Cortex of kidney (tissue), 1 donor: ENCODE measurements at places on chromosomes 7 and 10.

GRCh38 chr10:81963606-81964005 is 88.6 kb downstream of the NRG3 start:
- DNase-seq: no peak

DNA sequence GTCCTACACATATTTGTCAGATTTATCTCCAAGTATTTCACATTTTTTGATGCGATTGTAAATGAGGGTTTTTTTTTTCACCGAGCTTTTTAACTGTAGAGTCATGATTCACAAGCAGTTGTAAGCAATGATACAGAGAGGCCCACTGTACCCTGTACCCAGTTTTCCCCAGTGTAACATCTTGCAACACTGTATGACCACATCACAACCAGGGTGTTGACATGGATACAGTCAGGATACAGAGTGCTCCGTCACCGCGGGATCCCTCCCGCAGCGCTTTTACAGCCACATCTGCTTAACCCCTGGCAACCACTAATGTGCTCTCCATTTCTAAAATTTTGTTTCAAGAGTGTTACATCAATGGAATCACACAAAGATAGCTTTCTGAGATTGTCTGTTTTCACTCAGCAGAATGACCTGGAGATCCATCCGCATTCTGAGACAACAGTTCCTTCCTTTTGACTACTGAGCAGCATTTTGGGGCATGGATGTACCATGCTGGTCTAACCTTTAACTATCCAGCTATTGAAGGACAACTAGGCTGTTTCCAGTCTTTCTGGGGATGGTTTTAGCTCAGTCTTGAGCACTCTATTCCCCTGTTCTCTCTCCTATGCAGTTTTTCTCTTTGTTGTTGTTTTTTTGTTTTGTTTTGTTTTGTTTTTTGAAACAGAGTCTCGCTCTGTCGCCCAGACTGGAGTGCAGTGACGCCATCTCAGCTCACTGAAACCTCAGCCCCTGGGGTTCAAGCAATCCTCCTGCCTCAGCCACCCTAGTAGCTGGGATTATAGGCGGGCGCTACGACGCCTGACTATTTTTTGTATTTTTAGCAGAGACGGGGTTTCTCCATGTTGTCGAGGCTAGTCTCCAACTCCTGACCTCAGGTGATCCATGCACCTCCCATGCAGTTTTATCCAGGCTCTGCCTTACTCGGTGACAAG is 25.9 kb downstream of the GPRIN2 start:
- no peak for DNase-seq

- no peak for DNase-seq
These were observed 28.6 kb downstream of the JAZF1 start for GRCh38 chr7:28151965-28152364.

DNA sequence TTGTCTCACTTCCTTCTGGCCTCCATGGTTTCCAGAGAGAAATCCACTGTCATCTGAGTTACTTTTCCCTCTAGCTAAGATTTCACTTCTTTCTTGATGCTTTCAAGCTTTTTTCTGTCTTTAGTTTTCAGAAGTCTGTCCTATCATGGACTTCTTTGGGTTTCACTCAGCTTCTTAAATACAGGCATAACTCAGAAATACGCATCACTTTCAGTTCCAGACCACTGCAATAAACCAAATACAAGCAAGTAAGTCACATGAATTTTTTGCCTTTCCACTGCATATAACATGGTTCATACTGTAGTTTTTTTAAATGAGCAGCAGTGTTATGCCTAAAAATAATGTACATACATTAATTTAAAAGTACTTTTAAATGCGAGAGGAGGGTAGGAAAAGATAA is 48.7 kb downstream of the STK17A start:
- DNase-seq: no peak

GRCh38 chr7:26664735-26665416 is 199.5 kb downstream of the SKAP2 start:
- DNase-seq: no peak

DNA sequence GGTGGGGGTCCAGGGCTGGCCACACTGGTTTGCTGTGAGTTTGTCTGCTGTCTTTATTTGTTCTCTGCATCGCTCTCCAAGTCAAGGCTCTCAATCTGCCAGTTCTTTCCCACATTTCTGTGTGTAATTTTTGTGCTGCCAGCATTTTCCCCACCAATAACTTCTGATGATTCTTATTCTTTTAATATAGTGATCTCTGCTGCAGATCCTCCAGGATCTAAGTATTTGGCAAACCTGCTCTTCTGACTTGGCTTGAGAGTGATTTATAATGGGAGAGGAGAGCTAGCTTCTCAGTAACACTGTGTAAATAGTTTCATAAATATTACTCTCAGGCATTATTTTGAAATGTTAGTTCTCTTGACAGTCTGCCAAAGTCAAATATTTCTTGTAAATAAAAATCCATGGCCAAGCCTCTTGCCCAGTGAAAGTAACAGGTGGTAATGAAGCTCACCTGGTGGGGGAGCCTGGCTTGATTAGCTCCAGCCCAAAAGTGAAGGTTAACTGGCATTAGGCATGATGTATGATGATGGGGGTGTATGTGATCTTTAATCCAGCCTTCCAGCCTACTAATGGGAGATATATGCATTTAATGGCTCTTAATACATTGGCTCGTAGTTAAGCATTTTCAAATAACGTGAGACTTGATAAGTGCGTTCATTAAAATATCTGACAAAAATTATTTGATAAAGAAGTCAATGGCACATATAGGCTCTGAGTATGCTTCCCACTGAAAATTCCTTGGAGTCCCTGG is 1055.9 kb downstream of the KCNMA1 start:
- DNase-seq: no peak

DNA sequence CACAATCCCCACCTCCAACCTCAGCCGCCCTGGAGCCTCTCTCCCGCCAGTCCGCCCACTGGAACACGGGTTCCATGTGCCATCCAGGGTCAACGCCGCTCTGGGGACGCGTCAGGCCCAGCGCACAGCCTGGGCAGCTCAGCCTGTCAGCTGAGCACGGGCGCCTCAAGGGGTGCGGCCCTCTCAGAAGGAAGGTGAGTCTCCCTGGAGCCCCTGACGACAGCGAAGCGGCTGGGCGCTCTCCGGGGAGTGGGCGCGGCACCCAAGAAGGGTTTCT is 1.2 kb upstream of the SLC18A3 start:
- DNase-seq: no peak

GRCh38 chr10:5467207-5467535 is 32.2 kb downstream of the CALML5 start:
- DNase-seq: no peak

GRCh38 chr7:150734254-150734653 is 3.0 kb upstream of the GIMAP5 start:
- no peak for DNase-seq

GRCh38 chr10:78209970-78210369 is 176.3 kb downstream of the RPS24 start:
- DNase-seq: no peak

DNA sequence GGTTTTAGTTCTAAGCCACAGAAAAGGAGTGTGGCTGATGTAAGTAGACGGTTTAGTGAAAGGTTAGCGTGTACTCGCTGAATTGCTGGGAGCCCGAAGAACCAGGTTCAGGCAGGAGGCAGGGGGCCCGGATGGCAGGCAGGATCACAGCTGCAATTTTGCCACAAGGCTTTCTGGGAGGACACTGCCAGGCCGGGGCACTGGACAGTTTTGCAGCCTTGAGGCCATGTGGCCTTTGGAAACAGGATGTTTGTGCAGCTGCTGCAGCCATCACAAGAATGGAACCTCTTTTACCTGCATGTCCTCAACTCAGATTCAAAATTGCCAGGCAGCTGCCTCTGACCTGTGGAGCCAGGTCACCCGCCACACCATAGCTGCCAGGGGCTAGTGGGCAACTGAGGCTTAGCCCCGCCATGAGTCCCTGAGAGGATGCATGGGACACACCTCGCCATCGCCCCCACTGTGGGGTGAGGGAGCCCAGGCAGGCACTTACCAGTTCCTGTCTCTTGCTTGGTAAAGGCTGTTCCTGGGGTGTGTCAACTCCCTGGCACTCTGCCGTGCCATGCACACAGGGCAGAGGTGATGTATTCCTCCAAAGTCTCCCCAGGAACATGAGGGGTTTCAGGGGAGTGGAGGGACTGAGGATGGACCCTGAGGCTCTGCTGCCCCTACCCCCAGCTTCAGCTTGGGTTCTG is 188.6 kb downstream of the RPS24 start:
- no peak for DNase-seq

- DNase-seq: no peak
These were observed 873.9 kb upstream of the MBL2 start for GRCh38 chr10:53646525-53646924.

- no peak for DNase-seq
These were observed 306.2 kb downstream of the CCSER2 start for GRCh38 chr10:84634636-84635035.

GRCh38 chr7:136976504-136977251 is 108.2 kb downstream of the CHRM2 start:
- no peak for DNase-seq

DNA sequence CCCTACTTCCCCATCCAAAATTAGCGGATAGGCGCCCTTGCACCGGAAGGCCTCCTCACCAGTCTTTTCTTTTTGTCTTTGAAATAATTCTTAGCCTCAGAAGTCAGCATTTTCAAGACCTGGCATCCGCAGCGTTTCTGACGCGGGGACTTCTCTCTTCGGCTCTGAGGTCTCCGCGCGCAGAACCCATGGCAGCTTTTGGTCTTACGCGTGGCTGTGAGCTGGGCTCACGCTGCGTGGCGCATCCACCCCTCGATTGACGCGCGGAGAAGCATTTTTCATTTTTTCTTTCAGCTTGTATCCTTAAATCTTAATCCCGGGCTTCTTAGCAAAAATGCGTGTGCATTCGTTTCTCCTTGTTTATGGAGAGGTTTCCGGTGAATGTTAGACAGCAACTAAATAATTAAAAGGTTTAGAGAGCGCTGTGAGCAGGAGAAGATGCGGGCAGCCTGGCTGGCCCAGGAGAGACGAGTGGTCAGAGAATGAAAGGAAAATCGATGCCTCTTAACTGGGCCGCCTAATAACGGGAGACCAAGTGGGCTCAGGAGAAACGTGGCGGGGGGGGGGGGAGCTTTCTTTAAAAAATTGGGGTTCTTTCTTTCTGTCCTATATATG is 2.0 kb upstream of the GATA3 start:
- no peak for DNase-seq

GRCh38 chr7:158779061-158780000 is 50.0 kb downstream of the ESYT2 start:
- no peak for DNase-seq

GRCh38 chr10:58326967-58327381 is 7.8 kb upstream of the UBE2D1 start:
- no peak for DNase-seq

- no peak for DNase-seq
These were observed 642.9 kb downstream of the SDK1 start for GRCh38 chr7:3943779-3944520.

DNA sequence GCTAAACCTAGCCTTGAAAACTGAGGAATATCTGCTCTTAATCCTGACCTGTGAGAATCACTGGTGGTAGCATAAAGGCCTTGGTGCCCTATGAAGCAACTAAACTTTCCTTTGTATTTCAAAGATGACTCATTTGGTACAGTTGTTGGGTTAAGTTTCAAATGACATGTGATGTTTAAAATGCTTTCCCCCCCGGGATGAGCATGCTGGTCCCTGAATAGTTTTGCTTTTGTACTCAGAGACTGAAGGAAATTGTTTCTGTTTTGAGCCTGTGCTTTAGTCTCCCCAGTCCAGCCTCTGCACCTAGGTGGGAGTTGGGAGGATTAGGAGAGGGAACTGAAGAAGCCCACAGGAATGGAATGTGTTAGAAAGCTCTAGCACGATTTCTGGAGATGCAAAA is 258.9 kb upstream of the NPY start:
- DNase-seq: no peak

GRCh38 chr7:113715981-113716856 is 202.6 kb downstream of the PPP1R3A start:
- no peak for DNase-seq

DNA sequence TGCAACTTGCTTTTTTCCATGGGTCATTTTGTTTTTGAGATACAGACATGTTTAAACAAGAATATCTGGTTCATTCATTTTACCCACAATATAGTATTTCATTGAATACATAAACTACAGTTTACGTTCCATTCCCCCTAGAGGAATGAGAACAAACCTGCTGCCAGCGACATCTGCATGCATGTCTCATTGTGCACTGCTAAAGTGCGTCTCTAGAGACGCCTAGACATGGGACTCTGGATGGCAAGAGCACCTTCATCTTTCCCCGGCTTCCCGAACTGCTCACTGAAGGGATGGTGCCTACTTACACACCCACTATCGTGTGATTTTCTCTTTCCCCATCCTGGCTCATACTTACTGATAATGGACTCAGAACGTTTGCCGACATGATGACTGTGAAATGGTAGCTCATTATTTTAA is 1.2 kb upstream of the ZNF777 start:
- no peak for DNase-seq

DNA sequence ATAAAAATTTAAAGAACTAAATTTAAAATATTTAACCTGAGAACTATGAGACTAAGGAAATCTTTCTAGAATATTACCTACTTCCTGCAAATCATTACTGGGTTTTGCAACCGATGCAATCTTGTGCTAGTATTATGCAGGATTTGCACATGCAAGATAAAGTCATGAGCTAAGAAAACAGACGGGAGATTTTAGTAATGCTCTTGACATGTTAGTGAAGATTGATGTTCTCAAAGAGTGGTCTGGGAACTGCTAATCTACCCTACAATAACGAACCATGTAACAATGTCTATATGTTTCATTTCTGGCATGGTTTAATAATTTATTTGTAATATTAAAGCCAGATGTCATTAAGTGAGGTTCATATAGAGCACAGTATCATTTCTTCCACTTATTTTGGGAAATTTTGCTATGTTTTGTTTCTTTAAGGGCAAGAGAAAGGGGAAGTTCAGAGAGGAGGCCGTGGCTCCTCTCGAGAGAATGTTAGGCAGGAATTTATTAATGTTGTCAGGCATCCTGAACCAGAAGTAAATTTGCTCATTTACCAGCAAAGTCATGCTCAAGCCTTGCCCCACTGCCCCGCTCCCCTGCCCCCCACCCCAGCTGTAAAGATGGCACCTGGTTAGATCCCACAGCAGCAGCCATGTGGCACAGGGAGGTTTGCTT is 22.8 kb downstream of the LRRC17 start:
- no peak for DNase-seq

GRCh38 chr7:128053023-128053422 is 21.8 kb upstream of the LRRC4 start:
- no peak for DNase-seq

DNA sequence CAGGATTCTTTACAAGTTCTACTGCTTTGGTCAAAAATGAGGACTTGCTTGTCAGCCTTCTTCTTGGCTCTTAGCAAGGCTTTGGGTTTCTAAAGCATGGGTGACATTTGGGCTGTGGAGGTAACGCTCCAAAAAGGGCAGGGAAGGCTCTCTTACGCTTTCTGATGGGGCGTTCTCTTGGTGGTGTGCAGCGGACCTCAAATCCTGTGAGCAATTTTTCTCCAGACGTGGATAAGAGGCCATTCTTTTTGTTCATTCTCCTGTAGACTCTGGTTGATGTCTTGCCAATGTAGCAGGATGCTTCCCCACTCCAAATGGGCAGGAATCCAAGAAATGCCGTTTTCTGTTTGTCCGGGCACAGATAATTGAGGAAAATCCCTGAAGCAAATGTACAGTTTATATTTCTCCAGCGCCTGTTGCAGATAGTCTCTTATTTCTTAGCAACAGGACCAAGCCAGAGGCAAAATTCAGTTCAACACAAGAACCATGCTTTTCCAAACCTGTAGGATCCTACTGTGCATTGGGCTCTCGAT is 138.4 kb upstream of the NFE2L3 start:
- DNase-seq: no peak
